ENCODE measurements at places on chromosomes 16 and 17.

- DNase-seq = no peak
These were observed 21.6 kb downstream of the PIP4K2B start for GRCh38 chr17:38777641-38778250.

DNA sequence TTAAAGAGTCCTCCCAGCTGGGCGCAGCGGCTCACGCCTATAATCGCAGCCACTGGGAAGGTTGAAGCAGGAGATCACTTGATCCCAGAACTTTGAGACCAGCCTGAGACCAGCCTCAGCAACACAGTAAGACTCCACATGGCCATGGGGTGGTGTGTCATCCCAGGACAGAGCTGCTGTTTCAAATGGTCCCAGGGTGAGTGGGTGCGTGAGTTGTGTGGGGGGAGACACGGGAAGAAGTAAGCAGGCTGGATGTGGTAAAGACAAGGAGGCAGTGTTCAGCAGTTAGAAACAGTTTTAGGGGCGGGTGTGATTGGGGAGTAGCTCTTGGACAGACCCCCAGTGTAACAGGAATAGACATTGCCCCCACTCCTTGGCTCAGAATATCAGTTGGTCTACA lies 3.8 kb downstream of the SHPK start:
- no peak for DNase-seq

GRCh38 chr16:72967941-72968340 lies 80.0 kb downstream of the ZFHX3 start:
- DNase-seq = no peak

GRCh38 chr17:78886954-78887353 lies 16.0 kb downstream of the CEP295NL start:
- DNase-seq = no peak

DNA sequence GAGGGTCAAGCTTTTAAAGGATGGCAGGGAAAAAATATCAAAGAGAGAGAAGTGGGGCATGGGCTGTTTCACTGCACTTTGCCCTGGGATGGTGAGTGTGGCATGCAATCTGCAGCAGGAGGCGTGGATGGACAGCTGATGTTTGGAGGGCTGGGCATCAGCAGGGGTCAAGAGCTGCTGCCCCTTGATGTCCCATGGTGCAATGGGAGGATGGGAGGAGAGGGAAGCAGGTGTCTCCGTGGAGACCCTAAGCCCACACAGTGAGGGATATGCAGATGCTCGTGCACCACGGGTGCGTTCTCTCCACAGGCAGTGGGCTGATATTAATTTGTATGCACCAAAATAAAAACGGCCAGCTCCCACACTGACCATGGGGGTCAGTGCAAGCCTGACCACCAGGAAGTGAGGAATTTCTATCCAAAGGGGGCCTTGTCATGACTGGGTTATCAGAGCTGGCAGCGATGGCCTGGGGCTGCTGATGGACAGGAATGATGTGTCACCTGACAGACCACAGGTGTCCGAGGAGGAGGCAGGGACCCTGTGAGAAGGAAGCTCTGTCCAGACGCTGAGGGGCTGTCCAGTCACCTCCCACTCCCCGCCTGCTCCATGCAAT lies 183.6 kb downstream of the IRF8 start:
- DNase-seq = no peak

DNA sequence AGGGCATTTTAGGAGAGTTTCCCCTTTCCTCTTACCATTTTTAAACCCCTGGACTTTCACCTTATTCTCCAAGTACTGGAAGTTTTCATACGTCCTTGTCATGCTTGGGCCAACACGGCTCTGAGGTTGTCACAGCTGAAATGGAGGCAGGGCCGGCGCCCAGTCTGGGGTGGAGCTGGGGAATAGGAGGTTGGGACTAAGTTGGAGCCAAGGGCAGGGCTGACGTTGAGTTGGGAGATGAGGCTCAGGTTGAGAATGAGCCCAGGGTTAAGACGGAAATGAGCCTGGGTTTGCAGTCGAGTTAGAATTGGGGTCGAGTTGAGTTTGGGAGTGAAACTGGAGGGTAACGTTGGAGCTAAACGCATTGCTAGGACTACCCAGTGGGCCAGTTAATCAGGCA lies 1.3 kb downstream of the CLEC10A start:
- no peak for DNase-seq

- no peak for DNase-seq
These were observed 87.6 kb downstream of the VPS53 start for GRCh38 chr17:627051-627450.

DNA sequence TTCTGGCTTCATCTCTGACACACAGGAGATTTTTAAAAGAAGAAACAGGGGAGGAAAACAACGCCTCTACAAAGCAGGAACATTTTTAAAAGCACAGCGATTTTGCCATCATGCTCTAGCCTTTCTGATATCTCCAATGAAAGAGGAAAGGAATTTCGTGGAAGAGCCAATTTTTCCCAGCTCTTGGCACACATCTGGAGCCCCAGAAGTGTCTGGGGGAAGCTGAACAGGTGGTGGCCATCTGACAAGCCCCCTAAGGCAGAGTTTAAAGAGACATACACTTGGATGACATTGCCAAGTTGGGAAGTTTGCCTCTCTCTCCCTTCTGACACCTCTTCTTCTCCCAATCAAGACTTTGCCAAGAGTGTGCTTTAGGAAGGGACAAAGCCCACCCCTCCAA lies 82.1 kb downstream of the CCT6B start:
- DNase-seq = no peak

Measured in progenitor cell of endocrine pancreas (in vitro differentiated cells).